Prostate gland (tissue), 2 donors: ENCODE measurements at places on chromosomes 3 and 15. TPM values are rescaled to one million over a fixed set of nuclear protein-coding genes. Genes with fewer than 3 reads are reported as not detected.

- no peak overlapping the region for H3K4me3 ChIP-seq
- no peaks in the 10 kb centered on the region for H3K4me1 ChIP-seq
- H3K36me3 ChIP-seq = no peaks in the 10 kb centered on the region
- H3K27me3 ChIP-seq = no peaks in the 10 kb centered on the region
Observed at GRCh38 chr3:120177707-120178306, 83.6 kb upstream of the GSK3B start.

DNA sequence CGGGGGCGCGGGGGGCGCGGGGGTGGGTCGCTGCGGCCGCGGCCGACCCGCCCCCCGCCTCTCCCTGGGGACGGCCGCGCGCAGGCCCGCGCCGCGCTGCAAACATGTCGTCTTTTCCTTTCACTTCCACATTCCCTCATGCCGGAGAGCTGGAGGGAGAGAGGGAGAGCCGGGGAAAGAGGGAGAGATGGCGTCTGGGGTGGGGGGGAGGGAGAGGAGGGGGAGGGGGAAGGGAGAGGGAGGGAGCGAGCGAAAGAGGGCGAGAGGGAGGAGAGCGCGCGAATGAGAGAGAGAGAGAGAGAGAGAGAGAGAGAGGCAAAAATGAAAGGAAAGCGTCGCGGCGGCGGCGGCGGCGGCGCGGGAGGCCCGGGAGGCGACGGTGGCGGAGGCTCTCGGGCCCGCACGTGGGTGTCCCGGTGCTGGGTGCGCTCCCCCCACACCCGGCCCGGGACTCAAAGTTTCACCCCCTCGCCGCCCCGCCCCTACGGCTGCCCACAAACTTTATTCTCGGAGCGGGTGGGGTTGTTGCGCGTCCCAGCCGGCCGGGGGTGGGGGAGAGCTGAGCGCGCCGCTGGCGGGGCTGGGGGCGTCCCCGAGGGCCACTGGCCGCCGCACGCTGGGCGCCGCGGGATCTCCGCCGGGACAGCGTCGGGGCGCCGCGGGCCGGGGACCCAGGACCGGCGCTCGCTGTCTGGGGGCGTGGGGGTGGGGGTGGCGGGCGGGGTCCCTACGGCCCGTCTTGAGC, 731 bp downstream of the ZNF710 start:
- peak overlapping the region; percentile 89 for H3K4me3 ChIP-seq
- DNase-seq = peak; percentile 53

- no peak overlapping the region for H3K27ac ChIP-seq
- H3K36me3 ChIP-seq = no peaks in the 10 kb centered on the region
- DNase-seq = no peak
- H3K4me1 ChIP-seq = peaks cover 5% of the 10 kb centered on the region
- H3K27me3 ChIP-seq = no peaks in the 10 kb centered on the region
Observed at GRCh38 chr3:42148086-42148848, 57.1 kb downstream of the TRAK1 start.

CRYGS gene
- 1.0 TPM for total RNA-seq

IGF2BP2 gene
- total RNA-seq = 1.2 TPM

PP2D1 gene
- total RNA-seq = 0.97 TPM
